ENCODE measurements at places on chromosomes 4 and X.

DNA sequence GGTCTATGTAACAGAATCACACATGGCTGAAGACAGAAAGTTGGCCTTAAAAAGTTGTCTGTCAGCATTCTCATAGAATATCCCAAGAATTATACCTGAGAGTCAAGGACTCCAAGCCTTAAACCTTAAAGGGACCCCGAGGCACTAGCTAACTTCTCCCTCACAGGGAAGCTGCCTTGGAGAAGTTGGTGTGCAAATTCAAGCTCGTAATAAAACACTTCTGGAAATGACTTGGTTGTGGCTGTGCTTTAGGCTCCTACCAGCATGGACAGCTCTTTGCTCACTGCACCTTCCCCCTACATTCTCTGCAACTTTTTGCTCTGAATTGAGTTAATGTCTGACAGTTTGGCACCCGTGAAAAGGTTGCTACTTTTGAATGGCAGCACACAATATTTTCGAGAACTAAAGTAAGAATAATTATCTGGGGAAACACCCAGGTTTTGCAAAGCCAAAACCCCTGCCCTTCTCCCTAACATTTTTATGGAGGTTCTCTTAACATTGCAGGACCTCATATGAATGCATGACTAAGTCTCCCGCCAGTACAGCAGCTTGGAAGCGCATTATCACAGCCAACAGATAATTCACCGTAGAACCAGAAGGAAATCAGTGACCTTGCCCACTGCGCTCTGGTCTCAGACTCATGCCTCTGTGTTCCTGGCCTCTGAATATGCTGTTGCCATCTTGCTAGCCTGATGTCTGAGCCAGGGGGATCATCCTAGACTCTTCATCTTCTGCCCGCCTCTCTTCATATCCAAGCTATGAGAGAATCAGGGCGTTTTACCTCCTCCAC lies 91.0 kb downstream of the MGST2 start:
- no peak for DNase-seq

DNA sequence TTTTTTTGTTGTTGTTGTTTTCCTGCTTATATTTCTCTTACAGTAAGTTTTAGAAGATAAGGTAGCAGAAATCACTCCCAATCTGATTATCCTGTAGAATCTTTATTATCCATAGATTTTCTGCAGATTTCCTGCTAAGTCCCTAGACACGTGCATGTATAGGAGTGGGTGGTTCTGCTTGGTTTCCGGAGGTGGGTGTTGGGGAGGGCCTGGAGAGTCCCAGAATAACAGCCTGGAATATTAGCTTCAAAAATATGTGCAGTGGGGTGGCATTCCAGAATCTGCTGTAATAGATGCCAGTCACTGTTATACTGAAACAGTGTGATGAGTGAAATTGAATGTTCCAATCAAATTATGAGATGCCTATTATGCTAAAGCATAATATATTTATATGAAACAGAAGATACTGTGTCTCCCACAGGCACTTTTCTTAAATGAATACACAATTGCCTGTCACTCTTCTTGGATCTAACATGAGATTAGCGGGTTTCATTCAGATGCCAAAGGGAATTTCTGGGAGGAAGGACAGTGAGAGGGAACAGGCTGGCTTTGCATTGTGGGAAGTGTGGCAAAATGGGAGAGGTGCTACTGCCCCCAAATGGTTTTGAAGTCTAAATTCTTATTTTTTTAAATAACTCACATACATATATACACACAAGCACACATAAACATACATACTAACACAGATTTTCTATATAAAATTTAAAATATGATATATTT lies 37.6 kb downstream of the C4orf50 start:
- no peak for DNase-seq

DNA sequence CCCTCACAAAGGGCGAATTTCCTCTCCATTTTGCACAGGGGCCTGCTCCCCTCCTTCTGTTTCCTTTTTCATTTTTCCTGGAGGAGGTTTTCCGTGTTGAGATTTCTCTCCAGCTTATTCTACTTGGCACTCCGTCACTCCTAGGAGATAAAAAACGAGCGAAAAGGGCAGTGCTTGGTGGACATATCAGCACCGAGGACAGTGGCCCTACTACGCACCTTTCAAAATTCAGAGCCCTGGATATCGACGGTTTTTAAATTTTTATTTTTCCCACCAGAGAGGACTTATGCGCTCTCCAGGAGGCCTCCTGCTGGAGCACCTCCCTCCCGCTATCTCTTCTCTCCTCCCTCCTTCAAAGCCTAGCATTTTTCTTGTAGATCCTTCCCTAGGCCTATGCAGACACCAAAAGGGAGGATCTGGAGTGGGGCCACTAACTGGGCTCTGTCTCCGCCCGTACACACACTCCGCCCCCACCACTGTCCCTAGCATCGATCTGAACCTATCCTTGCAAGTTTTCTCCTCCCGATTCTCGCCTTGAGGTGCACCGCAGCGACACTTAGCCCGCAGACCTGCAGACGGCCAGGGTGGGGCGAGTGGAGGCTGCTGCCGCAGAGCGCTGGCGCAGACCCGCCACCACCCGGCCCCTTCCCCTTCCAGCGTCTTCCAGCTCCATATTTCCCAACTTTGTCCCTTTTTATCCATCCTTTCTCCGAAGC lies 8.5 kb upstream of the TCEAL9 start:
- no peak for DNase-seq

GRCh38 chrX:106748377-106748776 lies 21.9 kb downstream of the RNF128 start:
- no peak for DNase-seq

DNA sequence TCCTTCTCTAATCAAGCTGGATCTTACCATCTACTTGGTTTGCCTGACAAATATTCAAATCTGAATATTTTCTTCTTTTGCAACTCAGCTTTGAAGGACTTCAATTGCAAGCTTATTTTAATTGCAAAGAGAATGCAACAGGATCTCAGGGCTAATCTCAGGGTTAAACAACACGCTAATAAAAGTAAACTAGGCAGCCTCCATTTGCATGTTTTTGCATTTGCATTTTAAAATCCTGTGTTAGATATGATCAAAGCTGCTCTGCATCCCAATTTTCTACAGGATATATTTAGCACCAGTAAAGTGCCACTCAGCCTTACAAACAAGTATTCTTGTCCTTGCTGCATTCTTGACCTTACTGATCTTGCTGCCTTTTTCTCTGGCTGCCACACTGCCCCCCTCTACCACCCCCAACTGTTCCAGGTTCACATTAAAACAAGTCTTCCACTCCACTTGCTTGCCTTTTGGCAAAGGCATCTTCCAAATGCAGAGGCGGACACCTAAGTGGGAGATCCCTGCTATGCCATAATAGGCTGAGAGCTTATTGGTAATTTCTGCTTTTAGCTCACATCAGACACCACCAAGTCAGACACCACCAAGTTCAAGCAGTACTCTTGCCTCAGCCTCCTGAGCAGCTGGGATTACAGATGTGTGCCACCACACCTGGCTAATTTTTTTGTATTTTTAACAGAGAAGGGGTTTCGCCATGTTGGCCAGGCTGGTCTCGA lies 48.1 kb downstream of the GPRIN3 start:
- no peak for DNase-seq

DNA sequence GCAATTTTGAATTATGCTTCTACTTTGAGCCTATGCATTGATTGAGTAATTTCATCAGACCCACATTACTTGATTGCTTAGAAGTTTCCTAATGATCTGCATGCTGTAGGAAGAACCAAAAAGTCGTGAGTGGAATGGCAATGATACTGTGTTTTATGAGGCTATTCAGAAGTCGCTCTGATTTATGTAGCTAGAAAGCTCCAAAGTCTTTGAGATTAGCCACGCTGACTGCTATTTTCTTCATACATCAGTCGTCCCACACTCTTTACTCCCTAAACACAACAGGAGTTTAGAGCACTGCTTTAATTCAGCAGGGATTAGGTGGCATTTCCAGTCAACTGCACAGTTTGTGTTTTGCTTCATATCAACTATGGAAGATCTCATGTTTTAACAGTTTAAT lies 4.1 kb downstream of the GRID2 start:
- no peak for DNase-seq

DNA sequence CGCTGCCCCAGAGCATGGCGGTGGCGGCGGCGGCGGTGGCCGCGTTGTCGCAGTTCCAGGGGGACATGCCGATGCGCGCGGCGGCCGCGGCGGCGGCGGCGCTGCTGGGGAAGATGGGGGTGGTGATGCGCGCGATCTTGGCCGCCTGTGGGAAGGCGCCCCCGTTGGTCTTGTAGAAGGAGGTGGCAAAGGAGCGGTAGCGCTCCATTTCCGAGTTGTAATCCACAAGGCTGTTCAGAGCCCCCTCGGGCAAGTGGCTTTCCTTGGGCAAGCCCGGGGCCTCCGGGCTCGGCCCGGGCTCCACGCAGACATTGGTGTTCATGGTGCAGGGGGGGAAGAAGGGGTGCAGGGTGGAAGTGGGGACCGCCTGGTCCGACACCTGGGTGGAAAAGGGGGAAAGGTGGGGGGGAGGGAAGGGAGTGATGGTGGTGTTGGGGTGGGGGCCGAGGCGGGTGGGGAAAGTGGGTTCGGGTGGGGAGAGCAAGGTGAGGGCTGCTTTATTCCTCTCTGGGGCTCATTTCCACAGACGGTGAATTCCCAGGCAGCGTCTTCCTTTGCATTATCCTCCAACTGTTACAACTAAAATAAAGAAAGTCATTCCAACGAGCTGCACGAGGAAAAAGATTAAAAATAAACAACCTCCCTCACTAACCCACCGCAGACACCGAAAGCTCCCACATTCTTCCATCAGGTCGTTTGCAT lies 3.1 kb downstream of the CXXC4 start:
- DNase-seq: no peak

DNA sequence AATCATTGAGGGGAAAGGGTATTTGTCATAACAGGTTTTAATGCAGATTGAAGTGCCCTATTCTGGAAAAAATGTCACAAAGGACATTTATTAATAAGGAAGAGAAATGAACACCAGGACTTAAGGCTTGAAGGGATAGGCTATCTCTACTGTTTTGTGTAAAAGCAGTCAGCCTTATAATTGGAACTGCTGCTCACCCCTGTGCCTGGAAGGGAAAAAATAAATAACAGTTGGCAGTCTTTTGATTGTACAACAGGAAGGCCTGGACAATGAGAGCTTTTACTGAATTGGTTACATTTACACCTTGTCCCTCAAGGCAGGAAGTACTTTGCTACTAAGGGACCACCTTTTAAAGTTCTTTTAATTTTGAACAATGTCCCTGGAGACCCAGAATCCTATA lies 17.8 kb upstream of the MAGED4 start:
- no peak for DNase-seq

GRCh38 chr4:15651676-15652075 lies 3.5 kb downstream of the FBXL5 start:
- no peak for DNase-seq

All from activated T-helper 1 cell treated with anti-CD3 and anti-CD28 coated beads, Interleukin-2, amount 50 U/mL, for 16 hours (primary cell).